NCI-H187 (cell line): ENCODE measurements at places on chromosomes 1 and 21.

- no peak for DNase-seq
Measured at GRCh38 chr1:24619376-24619775, 23.7 kb upstream of the SRRM1 start.

DNA sequence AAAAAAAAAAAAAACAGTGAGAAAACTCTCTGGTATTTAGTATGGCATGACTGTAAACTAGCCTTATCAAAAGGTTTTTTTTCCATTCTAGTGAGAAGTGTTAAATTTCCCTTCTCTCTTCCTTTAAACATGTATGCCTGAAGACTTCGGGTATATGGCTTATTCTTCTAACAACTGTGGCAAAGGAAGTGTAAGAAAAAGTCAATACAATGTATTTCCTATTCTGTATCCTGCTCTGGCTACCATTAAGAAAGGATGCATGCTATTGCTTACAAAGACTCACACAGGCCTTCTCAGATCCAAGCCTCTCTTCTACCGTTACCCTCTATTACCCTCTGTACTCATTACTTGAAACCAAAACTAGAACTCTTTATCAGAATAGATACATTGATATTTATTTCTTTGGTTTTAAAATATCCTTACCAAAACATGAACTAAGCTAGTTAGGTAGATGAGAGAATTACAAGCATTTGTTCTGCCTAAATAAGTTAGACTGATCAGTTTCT, 8.4 kb downstream of the CEPT1 start:
- no peak for DNase-seq

DNA sequence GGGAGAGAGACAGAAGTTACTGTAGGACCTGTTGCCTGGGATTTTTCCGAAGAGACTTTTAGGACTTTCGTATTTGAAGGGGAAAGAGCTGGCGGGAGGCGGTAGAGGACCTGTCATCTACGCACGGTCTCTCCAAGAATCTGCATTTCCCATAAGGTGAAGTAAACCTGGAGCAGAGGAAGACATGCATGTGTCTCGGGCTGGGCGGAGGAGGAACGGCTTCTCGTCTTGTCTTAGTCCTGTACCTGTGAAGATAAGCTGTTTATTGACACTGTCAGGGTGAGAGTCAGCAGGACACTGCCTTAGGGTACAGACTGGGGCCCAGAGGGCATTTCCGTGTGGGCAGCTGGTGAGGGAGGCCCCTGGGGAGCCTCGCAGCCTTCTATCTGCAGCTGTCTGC, 123.4 kb upstream of the COL6A1 start:
- no peak for DNase-seq

DNA sequence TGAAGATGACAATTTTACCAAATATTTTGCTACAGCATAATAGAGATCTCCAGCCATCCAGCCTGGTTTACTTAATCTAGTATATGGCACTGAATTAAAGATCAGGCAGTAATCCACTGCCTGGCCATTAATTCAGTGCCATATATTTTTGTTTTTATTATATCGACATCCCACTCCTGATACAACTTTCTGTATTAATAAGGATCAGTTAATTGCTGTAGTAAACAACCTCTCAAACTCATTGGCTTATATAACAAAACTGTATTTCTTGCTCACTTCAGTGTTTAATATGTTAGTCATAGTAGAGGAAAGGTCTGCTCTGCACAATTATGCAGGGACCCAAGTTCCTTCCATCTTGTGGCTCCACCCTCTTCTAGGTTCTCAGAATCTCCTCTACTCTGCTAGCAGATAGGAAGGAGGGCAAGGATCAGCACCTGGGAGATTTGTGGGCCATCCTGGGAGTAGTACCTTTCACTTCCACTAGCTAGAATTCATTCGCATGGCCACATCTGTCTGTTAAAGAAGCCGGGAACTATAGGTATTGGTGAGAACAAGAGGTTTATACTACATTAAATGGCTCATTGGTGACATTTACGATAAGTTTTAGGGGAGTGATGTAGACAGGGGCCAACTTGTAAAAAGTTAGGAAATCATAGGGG, 3.6 kb upstream of the ZDHHC18 start:
- DNase-seq = no peak

DNA sequence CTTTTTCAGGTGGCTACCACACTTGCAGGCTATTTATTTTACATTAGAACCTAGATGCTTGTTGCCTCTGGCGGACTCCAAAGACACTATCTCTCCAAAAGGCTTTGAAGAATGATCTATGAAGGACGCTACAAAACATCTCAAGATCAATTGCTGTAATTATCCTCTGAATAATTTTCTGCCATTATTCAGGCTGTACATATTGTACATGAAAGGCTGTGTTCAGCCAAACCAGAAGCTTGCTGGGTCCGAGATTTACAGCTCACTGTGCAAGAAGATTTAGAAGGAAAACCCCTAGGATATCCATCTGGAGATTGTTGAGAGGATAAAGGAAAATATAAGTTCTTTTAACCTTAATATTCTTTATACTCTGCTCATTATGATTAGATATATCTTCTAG, 523.6 kb upstream of the PLXNA2 start:
- no peak for DNase-seq

DNA sequence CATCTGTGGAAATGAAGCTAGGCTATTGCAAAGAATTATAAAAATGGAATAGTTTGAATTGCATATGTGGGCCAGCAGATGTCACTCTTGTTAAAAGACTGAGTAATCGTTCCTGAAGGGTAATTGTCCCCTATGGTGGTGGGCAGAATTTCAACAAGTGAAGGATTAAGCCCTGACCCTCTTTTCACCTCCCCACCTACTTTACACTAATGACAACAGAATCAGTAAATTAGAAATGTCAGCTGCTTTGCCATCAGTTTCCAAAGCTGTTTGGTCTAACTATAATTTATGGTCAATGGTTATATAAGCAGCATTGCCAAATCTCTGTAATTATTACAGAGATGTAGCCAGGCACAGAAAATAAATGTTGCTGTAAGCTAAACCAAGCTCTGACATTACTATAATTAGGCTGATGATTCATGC, 898.6 kb downstream of the AMY1C start:
- no peak for DNase-seq

DNA sequence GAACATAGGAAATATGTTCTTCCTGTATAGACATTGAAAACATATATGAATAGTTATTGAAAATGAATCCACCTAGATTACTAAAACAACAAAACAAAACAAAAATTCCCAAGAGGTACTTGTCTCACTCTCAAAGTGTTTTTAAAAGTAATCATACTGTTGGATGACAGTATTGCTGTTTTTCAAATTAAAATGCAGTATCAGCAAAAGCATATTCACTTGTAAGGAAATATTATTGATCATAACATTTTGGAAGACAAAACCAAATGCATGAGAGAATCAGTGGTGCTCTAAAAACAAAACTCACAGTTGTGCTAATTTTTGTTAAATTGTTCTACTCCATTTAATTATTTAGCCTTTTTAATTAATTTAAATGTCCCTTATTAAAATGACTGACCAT, 131.0 kb downstream of the COL11A1 start:
- no peak for DNase-seq

DNA sequence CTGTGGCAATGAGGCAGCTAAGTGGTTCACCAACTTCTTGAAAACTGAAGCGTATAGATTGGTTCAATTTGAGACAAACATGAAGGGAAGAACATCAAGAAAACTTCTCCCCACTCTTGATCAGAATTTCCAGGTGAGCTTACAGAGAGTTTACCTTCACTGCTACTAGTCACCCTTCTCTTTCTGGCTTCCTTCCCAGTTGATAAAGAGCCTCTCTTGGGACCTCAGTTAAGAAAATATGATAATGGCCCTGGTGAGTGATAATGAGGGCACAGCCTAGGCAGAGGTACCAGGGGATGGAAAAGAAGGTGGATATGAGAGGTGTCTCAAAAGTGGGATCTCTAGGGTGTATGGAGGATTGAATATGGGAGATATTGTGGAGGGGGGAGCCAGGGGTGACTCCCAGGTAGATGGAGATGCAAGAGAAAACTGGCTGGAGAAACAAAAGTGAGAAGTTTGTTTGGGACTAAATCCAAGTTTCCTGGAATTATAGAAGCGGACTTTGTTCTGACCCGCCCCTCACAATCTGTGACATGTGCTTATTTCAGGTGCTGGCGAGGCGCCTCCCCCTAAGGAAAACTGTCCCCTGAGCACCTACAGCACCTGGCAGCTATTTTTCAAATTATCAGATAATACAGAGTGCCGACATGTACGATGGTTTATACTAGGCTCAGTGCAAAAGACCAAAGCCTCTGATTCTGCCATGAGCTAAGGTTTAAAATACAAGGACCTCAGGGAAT, 13.7 kb downstream of the MTARC2 start:
- DNase-seq = no peak

- no peak for DNase-seq
Measured at GRCh38 chr1:38006008-38006828, 904 bp upstream of the FHL3 start.

DNA sequence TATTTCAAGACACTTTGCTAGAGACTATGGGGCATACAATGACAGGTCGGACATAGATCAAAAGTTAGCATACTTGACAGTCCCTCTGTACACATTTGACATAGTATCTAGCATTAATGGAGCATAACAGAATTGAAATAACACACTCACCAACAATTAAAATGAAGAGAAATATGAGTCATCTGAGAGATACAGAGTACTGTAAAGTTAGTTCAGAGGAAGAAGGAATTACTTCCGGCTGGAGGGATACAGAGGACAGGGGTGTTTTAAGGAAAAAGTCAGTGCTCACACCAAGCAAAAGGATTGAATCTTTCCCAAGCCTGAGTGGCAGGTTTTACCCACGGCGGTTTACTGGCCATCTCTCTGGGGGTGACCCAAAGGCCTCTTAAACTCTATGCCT, 2.4 kb downstream of the ZMYND12 start:
- no peak for DNase-seq

GRCh38 chr21:40730426-40730800, 116.5 kb downstream of the DSCAM start:
- DNase-seq = no peak

GRCh38 chr1:21579791-21580190, 70.6 kb downstream of the ALPL start:
- DNase-seq = no peak

GRCh38 chr1:89489047-89489729, 35.4 kb upstream of the LRRC8B start:
- no peak for DNase-seq

- no peak for DNase-seq
Measured at GRCh38 chr1:1318131-1318652, 6.3 kb downstream of the INTS11 start.

- DNase-seq = no peak
Measured at GRCh38 chr1:58158506-58159433, 387.8 kb downstream of the OMA1 start.

GRCh38 chr21:15183813-15184257, 119.0 kb upstream of the NRIP1 start:
- no peak for DNase-seq
